ENCODE measurements at places on chromosomes 3 and 15.

GRCh38 chr15:31268108-31268501, 58.5 kb upstream of the KLF13 start:
- DNase-seq = no peak

- DNase-seq = peak; percentile 63
Measured at GRCh38 chr15:75112848-75113492, 88.7 kb upstream of the C15orf39 start.

DNA sequence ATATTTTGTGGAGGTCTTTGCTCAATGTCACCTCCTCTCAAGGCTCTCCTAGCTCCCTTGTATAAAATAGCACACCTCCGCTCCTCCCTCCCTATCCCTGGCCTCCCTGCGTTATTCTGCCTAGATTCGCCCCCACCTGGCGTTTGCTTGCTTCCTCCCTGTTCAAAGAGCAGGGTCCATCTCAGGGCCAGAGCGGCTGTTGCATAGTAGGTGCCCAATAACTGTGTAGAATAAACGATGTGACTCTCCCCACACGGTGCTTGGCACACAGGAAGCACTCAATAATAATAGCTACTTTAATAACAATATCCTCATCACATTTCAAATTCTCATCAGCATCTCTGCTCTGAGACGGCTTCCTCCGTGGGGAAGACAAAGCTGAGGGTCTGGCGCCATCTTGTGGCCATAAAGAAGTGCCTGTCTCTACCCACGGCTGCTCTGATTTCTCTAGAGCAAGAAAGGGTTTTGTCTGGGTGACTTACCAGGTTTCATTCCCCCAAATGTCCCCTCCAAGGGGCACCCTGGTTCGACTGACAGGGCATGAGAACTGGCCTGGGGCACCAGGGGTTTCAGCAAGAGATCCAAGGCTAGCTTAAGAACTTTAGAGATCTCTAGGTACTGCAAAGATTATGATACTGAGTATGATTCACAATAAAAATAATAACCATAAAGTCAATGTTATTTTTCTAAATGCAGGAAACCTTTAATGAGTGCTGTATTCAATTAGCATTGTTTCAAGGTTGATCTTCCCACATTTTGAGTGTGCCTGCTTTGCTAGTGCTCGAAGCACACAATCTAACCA, 16.1 kb downstream of the CD276 start:
- peak; percentile 91 for DNase-seq

- DNase-seq = peak; percentile 31
Measured at GRCh38 chr15:81284256-81285031, 39.5 kb downstream of the STARD5 start.

GRCh38 chr3:164539215-164539614, 539.1 kb downstream of the SI start:
- peak; percentile 1 for DNase-seq

DNA sequence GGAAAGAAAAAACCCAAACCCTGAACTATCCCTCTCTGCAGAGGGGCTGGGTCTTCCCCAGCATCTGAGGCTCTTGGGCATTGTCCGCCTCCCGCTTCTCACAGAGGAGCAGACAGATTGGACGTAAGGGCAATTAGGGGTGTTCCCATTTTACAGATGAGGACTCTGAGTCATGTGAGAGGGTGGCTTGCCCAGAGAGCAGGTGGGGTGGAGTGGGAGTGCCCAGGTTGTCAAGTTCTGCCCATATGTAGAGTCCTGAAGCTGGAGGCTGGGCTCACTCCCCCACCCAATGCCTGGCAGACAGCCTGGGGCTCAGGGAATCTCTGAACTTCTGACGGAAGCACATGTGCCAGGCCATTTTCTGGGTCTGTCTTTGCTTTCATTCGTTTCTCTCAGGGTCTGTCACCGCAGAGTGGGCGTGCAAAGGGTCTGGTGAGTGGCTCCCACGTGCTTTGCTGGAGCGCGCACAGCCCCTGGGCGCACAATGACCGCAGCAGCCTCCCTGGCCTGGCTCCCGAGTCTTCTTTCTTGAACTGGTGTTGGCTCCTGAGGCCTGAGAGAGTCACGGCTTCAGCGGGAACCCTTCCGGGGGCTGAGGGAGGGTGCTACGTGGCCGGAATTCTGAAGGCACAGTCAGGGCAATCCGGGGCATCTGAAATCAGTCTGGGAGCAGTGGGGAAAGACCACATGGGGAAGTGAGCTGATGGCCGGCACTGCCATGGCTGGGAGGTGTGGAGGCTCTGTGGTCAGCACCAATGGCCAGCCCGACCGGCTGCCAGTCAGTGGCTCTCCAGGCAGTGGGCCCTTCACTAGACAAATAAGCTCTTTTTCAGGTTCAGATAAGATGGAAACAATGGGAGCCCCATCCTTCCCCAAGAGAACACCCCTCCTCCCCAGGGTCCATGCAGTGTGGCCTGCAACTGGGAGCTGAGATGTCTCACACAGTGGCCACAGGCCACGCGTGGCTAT, 1.1 kb upstream of the TRPM1 start:
- no peak for DNase-seq

DNA sequence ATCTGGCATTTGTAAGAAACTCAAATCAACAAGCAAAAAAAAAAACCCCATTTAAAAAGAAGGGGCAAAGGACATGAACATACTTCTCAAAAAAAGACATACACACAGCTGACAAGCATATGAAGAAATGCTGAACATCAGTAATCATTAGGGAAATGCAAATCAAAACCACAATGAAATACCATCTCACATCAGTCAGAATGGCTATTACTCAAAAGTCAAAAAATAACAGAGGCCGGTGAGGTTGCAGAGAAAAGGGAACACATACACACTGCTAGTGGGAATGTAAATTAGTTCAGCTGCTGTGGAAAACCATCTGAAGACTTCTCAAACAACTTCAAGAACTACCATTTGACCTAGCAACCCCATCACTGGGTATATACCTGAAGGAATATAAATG, 199.4 kb upstream of the THBS1 start:
- DNase-seq = no peak

GRCh38 chr15:64155802-64156651, 4.5 kb downstream of the SNX22 start:
- no peak for DNase-seq

GRCh38 chr15:44804298-44805046, 68.1 kb downstream of the TRIM69 start:
- DNase-seq = no peak

DNA sequence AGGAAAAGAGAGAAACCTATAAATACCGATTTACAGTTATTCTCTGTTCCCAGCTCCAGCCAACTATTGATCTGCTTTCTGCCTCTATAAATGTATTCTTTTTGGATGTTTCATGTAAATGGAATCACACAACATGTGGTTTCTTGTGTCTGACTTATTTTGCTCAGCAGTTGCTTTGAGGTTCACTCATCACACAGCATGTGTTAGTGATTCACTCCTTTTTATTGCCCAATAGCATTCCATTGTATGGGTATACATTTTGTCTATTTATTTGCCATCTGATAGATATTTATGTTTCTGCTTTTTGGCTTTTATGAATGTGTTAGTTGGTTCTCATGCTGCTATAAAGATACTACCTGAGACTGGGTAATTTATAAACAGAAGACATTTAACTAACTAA, 23.6 kb downstream of the CCR1 start:
- no peak for DNase-seq

GRCh38 chr3:119295816-119296726, 1.9 kb downstream of the ARHGAP31 start:
- peak; percentile 34 for DNase-seq

- DNase-seq = peak; percentile 87
Measured at GRCh38 chr3:61564395-61565059, 3.2 kb downstream of the PTPRG start.

Measured in muscle of leg (tissue), 16 donors.